ENCODE measurements at places on chromosomes 5 and 9. TPM values are rescaled to one million over a fixed set of nuclear protein-coding genes. Genes with fewer than 3 reads are reported as not detected.

The FOXD4L4 gene
- 0.15 TPM for total RNA-seq

The SPATA31D4 gene
- not detected for total RNA-seq

The CWC27 gene
- total RNA-seq, result 23.8 TPM

The PAIP2 gene
- 75.2 TPM for total RNA-seq

The PCDHGB3 gene
- total RNA-seq, result 1.7 TPM

The COL27A1 gene
- total RNA-seq, result 48.6 TPM

The GEMIN5 gene
- 23.1 TPM for total RNA-seq

The LHX3 gene
- total RNA-seq, result not detected

The CCT5 gene
- total RNA-seq, result 323 TPM

DNA sequence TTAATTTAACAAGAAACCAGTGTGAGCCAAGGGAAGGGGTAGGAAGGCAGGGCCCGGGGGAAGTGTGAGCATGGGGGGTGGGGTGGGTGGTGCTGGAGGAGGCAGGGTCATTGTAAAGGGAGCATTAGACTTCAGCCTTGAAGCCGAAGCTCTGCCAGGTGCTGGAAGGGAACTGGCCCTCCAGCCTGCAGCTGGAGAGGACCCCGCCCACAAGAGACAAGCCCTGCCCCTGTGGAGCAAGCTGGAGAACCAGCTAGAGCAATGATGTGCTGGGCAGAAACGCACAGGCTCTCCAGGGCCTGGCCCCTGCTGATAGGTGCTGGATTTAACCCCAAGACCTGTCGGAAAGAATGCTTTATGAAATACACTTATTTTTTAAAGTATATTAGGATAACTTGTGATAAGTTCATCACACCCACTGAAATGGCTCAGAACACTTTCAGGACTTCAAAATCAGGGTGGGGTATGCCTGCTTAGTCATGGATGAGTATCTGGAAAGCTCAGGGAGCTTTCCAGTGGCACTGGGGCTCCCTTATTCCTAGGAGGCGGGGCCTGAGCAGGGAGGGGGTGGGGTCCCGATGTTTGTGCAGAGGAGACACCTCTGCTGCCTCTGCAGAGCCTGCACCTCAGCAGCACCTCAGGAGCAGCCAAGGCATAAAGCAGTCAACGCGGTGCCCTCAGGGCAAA lies 27.1 kb downstream of the UBE2QL1 start:
- DNase-seq, result no peak

DNA sequence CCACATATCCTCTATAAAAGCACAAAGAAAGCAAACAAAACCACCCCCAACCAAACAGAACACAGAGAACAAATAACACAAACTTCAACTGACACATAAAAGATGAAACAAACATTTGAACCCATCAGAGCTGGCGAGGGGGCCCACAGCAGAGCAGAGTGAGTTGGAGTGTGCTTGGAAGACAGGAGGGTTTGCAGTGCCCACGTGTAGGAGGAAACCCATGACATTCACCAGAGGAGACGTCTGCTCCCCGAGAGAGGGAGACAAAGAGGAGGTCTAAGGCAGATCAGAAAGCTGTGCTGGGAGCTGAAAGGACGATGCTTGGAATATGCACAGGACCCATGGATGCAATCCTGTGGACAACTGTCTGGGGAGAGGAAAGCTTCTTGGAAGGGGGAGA lies 27.0 kb downstream of the MRPL36 start:
- DNase-seq, result peak; percentile 30

GRCh38 chr5:5409151-5409810 lies 13.2 kb upstream of the ICE1 start:
- DNase-seq, result no peak

DNA sequence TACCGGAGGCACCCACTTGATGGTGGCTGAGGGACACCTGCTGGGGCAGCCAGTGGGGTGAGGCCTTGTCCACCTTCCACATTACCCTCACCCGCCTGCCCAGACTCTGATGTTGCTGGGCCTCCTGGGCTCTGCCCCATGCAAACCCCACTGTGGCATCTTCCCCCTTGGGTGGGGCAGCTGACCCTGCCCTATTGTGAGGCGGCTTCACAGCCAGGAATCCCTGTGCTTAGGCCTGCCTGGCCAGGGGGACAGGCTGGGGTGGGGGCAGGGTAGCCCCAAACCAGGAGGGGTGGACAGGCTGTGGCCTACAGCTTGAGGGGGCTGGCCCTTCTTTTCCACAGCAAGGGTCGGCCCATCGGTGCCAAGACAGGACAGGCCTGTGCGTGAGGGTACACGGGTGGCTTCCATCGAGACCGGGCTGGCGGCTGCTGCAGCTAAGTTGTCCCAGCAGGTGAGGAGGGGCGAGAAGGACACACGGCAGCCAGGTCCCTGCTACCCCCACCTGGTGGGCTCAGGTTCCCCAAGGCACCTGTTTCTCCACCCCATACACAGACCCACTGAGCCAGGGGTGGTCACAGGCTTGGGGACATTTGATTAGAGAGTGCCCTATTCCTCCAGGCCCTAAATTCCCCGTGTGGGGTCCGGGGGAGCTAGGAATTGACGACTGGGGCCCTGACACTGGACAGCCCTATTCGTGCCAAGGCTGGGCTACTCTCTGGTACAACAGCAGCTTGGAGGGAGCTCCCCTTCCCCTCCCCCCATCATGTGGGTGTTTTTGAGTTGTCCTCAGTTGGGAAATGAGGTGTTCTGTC lies 99.2 kb downstream of the PHF2 start:
- no peak for DNase-seq

GRCh38 chr9:129628709-129629108 lies 2.7 kb downstream of the NTMT1 start:
- no peak for DNase-seq

- peak; percentile 52 for DNase-seq
Measured at GRCh38 chr9:81656004-81656403, 33.3 kb downstream of the TLE1 start.

DNA sequence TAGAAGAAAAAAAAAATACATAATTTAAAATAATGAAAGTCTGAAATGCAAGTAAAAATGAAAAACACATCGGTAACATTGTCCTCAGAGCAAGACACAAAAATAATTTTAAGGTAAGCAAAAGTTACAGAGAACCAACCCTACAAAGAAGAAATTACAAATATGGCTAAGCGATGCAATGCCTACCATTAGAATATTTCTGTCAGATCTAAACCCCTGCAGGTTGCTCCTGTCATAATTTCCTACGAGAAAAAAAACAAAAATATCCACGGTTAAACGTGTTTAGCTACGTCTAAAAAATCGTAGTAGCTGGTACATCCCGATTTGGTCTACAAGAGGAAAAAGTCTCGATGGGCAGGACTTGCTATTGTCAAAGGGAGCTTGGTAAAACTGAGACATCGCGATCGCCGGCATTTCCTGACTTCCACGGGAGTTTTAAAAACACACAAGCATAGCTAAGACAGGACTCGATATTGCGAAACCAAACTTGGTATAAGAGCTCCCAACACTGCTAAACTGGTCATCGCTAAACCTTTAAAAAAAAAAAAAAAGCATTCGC lies 1.1 kb upstream of the ANXA2R start:
- DNase-seq, result no peak

DNA sequence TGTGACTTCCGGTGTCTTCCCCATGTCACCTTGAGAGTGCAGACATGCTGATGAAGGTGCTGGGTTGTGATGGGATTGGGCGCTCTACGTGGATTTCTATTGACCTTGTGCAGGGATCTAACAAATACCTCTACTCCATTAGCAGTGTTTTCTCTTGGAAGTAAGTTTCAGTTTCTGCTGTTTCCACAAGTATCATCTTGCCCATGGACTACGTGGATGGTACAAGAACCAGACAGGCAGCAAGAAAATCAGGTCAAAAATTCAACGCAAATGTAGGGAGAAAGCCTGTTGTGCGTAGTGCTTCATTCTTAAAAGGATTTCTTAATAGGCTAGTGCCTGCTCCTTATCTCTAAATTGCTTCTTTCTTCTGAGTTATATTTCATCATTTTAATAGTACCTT lies 60.8 kb downstream of the AOPEP start:
- DNase-seq, result no peak

GRCh38 chr5:55960779-55961178 lies 34.0 kb downstream of the IL6ST start:
- DNase-seq, result no peak

DNA sequence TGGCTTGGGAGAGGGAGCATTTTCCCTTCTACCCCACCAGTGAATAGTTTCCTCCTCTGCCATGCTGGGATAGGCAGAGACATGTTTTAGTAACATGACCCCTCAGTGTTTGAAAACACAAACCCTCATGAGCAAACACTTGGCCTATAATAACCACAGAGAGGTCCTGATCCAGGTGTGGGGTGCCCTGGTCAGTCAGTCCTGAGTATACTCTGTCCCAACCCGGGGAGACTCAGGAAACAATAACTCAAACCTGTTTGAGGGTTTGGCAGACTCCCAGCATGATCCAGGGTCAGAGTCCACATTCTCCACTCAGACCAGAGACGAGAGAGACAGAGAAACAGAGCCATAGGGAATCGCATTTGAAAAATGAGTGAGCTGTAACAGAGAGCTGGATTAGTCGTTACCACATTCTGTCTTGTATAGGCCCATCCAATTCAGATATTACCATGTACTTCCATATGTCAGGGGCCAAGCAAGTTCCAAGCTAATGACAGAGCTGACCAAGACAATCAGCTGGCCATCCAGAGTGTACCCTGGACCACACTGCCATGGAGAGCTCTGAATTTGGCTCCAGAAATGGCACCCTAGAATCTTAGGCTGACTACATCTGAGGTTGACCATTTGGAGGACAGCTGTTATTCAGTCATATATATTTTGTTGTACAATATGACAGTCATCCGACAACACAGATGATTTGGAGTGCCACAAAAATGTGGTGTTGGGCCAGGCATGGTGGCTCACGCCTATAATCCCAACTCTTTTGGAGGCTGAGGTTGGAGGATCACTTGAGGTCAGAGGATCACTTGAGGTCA lies 4.2 kb upstream of the CA9 start:
- DNase-seq, result no peak

DNA sequence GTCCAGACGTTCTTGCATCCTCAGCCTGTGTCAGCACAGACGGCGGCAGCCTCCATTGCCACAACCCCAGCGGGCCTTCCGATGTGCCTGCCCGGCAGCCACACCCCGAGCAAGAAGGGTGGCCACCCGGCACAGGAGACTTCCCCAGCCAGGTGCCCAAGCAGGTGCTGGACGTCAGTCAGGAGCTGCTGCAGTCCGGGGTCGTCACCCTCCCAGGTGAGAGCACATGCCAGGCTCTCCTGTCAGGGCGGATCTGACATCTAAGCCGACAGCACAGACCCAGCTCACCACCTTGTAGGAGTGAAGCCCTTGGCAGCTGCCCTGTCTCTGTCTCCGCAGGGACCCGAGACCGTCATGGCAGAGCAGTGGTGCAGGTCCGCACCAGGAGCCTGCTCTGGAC lies 48.3 kb upstream of the LRRC14B start:
- DNase-seq, result no peak

DNA sequence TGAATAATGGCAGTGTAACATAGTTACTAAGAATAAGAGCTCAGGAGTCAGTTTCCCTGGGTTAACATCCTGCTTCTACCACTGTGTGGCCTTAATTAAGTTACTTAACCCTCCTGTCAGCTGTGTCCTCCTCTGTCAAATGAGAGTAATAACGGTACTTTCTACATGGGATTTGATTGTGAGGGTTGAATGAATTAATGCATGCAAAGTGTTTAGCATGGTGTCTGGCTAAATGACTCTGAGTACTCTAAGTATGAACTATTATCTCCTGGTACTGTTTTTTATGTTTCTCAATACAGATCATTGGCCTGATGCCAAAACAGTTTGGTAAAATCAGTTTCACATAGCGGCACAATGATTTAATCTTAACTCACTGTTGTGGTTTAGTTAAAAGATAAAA lies 19.6 kb downstream of the ZNF131 start:
- no peak for DNase-seq

- peak; percentile 12 for DNase-seq
Measured at GRCh38 chr5:168114444-168115017, 176.9 kb upstream of the WWC1 start.

DNA sequence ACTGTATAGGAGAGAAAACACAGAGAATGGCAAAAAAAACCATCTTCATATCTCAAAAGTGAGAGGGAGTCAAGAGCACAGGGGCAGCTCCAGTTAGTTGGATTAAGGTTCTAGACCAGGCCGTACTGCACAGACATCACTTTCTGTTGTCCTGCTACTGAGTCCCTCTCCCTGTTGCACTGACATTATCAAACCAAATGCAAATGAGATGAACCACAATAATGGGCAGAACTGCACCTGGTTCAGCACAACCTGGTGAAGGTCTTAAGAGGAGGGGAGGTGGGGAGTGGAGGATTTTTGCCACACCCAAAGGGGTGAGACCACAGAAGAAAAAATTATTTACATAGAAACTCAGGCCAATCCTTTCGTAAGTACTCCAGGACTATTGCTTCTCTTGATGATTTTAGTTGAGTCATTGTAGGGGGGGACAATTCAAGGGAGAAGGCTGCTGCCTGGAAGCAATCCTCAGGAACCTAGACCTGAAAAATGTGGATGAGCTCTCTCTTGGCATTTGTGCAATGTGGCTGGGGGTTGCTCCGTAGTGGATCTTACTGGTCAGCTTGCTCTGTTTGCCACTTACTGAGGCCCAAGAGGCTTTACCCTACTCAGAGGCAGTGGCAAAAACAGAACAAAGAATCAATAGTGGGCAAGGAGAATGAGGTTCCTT lies 94.5 kb upstream of the PPP1R2B start:
- no peak for DNase-seq

- no peak for DNase-seq
Measured at GRCh38 chr5:133242221-133242835, 190.5 kb downstream of the HSPA4 start.

GRCh38 chr5:81283976-81284375 lies 17.4 kb upstream of the ZCCHC9 start:
- DNase-seq, result no peak

DNA sequence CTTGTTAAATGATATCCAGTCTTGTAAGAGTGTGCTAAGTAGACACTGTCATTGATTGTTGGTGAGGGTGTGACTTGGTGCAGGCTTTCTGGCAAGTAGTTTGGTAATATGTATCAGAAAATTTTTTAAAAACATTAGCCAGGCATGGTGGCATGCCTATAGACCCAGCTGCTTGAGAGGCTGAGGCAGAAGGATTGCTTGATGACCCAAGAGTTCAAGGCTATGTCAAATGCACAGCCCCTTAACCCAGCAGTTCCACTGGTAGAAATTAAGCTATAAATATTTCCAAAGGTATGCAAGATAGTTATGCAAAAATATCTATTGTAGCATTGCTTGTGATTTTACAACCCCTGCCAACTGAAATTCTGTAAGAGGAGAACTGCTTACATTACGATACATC lies 24.2 kb downstream of the ZBTB43 start:
- DNase-seq, result no peak

DNA sequence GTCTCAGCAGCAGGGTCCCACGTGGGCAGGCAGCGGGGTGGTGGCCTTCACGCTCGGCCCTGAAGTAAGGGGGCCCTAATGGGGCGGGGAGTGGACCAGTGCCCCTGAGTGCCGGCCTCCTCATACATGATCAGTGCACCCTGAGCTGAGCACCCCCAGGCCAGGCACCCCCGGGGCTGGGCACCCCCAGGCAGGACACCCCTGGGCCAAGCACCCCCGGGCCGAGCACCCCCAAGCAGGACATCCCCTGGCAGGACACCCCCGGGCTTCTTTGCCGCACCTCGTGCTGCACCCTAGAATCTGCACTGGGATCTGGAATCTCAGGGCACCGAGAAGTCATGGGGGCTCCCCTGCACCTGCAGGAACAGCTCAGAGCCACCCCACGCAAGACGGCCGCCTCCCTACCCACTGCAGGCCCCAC lies 51.4 kb downstream of the EXD3 start:
- DNase-seq, result no peak

Measured in endothelial cell of umbilical vein (primary cell).